Neuronal stem cell (in vitro differentiated cells): ENCODE measurements at places on chromosomes 16 and 17.

DNA sequence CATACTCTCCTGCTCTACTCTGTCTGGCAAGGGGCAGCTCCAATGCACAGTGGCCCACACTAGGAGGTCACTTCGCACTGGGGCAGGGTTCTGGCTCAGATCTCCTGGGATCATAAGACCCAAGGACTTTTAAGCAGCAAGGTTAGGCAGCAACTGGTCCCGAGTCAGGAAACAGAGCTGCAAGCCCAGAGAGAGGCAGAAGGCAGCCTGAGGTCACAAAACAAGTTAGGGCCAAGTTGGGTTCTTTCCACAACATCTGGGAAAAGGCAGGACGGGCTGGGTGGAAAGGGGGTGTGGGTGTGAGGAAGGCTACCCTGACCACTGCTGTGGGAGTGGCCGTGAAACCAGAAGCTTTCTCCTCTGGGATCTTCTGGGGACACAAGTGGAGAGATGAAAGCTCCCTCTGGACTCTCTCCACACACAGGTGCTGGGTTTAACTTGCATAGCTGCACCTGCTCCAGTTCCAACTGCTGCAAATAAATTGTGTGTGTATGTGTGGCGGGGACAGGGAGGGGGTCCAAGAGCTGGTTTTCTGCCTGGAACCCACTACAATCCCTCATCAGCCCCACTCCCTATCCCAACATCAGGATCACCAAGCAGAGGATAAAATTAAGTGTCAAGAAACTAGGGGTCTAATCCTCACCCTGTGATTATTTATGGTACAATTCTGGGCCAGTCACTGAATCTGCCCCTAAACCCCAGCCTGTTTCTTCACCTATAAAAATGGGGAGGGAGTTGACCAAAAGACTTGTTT lies 8.0 kb upstream of the TSPOAP1 start:
- no peaks in the 10 kb centered on the region for H3K36me3 ChIP-seq
- no peak for DNase-seq
- peaks cover 17% of the 10 kb centered on the region for H3K4me1 ChIP-seq
- H3K4me3 ChIP-seq, result no peak overlapping the region

DNA sequence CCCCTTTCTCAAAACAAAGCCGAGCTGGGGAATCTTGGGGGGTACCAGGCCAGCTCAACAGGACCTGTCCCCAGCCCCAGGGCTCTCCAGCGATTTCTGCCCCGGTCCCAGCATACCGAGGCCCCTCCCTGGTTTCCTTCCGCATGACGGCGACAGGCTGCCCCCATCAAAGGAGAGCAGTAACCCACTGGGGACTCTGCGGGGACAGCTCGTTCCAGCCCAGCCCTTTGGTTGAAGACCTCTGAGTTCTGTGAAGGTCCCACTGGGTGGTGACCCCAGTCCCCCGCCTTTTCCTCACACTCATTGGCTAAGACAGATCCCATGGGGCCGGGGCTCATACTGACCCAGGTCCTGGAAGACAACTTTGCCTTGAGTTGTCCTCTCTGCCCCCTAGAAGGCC lies 4.1 kb downstream of the SMTNL2 start:
- no peaks in the 10 kb centered on the region for H3K36me3 ChIP-seq
- no peak for DNase-seq
- H3K4me3 ChIP-seq, result no peak overlapping the region

DNA sequence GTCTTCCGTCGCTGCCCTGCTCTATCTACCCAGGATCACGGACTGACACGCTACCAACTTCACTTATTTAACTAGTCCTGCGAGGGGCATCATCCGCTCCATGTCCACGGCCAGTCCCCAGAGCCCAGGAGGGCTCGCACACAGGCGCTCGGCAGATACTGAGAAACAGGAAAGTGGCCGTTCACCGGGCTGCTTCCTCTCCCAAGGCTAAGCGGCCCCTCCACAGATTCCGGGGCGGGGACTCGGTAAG lies 388 bp downstream of the OXLD1 start:
- peaks cover 10% of the 10 kb centered on the region for H3K4me1 ChIP-seq
- peak overlapping the region; percentile 56 for H3K27ac ChIP-seq
- H3K36me3 ChIP-seq, result peaks cover 31% of the 10 kb centered on the region
- DNase-seq, result no peak

DNA sequence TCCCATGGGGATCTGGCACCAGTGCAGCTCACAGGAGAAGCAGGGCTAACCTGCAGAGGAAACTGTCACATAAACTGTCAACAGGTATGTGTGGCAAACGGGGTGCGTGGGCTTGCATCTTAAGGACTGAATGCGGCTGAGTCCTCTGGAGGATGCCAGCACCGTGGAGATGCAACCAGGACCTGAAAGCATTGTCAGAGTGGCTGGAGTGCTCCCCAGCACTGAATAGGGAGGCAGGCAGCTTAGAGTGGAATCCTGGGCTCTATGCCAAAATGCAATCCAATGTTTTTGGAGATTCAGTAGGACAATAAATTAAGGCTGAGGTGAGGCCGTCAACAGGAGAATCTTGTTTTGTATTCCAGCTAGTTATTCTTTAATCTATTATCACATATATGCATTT lies 21.3 kb upstream of the SALL1 start:
- H3K27ac ChIP-seq, result no peak overlapping the region
- no peak for DNase-seq
- no peaks in the 10 kb centered on the region for H3K27me3 ChIP-seq
- H3K36me3 ChIP-seq, result no peaks in the 10 kb centered on the region
- no peaks in the 10 kb centered on the region for H3K4me1 ChIP-seq

- no peak for DNase-seq
- H3K27ac ChIP-seq, result no peak overlapping the region
- H3K4me1 ChIP-seq, result peaks cover 21% of the 10 kb centered on the region
- H3K27me3 ChIP-seq, result no peaks in the 10 kb centered on the region
Measured at GRCh38 chr17:80030730-80031410, 4.8 kb downstream of the TBC1D16 start.

GRCh38 chr16:70687102-70687511 lies 1.3 kb upstream of the MTSS2 start:
- H3K27ac ChIP-seq, result no peak overlapping the region
- H3K4me1 ChIP-seq, result peaks cover 36% of the 10 kb centered on the region
- DNase-seq, result no peak
- H3K4me3 ChIP-seq, result no peak overlapping the region
- H3K27me3 ChIP-seq, result no peaks in the 10 kb centered on the region
- peaks cover 3% of the 10 kb centered on the region for H3K36me3 ChIP-seq

DNA sequence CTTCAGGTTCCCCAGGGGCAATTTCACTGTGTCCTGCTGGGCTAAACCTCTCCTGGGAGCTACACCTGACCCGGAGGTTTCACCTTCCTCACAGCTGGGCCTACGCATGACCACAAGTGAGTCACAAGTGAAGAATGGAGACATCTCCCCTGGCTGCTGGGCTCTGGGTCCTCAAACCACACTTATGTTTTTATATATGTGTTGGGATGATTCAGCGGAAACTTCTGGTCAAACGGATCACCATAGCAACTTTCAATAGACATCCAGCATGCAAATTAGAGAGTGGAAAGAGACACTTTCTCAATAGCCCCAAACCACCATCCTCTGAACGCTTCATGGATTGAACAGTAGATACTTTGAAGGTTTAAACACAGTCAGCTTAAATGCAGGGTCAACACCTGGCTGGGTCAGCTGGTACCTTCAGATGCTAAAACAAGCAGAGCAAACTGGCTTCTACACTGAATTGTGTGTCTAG lies 28.0 kb upstream of the MAF start:
- no peaks in the 10 kb centered on the region for H3K27me3 ChIP-seq
- DNase-seq, result no peak
- no peaks in the 10 kb centered on the region for H3K36me3 ChIP-seq
- no peaks in the 10 kb centered on the region for H3K4me1 ChIP-seq
- H3K4me3 ChIP-seq, result no peak overlapping the region

- no peak overlapping the region for H3K27ac ChIP-seq
- peaks cover 48% of the 10 kb centered on the region for H3K27me3 ChIP-seq
- no peak overlapping the region for H3K4me3 ChIP-seq
- DNase-seq, result no peak
- H3K4me1 ChIP-seq, result no peaks in the 10 kb centered on the region
Measured at GRCh38 chr17:61442136-61442775, 10.0 kb upstream of the TBX4 start.

- no peaks in the 10 kb centered on the region for H3K4me1 ChIP-seq
- H3K36me3 ChIP-seq, result no peaks in the 10 kb centered on the region
- H3K27me3 ChIP-seq, result no peaks in the 10 kb centered on the region
- H3K27ac ChIP-seq, result no peak overlapping the region
- H3K4me3 ChIP-seq, result no peak overlapping the region
Measured at GRCh38 chr17:64025732-64026294, 5.4 kb upstream of the ICAM2 start.

DNA sequence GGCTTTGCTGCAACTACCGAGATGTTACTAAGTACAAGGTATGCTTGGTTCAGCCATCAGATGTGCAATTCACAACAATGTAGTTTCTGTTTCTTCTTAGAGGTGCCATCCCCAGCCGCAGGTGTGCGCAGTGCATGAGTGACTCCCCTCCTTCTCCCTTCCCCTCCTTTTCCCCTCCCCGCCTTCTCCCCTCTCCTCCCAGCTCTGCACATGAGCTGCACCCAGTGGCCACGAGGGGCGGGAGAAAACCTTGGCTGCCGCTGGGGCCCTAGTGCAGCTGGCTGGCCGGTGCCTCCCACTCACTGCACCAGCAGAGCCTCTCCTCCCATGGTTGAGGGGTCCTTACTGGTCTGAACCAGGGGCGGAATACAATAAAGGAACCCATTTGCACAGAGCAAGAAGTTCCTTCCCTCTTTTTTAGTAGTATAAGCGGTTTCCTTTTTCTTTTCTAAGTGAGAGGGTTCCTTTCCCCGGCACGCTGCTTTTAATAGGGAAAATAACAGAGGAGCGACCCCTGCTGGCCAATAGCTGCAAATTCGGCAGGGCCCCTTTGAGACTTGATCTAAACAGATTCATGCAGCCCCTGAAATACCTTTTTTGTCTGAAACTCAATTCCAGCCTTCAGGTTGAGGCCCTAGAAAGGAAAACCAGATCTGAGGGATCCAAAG lies 7.8 kb upstream of the CCL15 start:
- no peaks in the 10 kb centered on the region for H3K4me1 ChIP-seq
- peak overlapping the region; percentile 21 for H3K4me3 ChIP-seq
- no peaks in the 10 kb centered on the region for H3K36me3 ChIP-seq
- DNase-seq, result no peak
- H3K27me3 ChIP-seq, result no peaks in the 10 kb centered on the region

- H3K27me3 ChIP-seq, result no peaks in the 10 kb centered on the region
- H3K36me3 ChIP-seq, result peaks cover 17% of the 10 kb centered on the region
- H3K27ac ChIP-seq, result no peak overlapping the region
- no peak overlapping the region for H3K4me3 ChIP-seq
- no peaks in the 10 kb centered on the region for H3K4me1 ChIP-seq
Measured at GRCh38 chr17:65029605-65030336, 26.8 kb downstream of the GNA13 start.

DNA sequence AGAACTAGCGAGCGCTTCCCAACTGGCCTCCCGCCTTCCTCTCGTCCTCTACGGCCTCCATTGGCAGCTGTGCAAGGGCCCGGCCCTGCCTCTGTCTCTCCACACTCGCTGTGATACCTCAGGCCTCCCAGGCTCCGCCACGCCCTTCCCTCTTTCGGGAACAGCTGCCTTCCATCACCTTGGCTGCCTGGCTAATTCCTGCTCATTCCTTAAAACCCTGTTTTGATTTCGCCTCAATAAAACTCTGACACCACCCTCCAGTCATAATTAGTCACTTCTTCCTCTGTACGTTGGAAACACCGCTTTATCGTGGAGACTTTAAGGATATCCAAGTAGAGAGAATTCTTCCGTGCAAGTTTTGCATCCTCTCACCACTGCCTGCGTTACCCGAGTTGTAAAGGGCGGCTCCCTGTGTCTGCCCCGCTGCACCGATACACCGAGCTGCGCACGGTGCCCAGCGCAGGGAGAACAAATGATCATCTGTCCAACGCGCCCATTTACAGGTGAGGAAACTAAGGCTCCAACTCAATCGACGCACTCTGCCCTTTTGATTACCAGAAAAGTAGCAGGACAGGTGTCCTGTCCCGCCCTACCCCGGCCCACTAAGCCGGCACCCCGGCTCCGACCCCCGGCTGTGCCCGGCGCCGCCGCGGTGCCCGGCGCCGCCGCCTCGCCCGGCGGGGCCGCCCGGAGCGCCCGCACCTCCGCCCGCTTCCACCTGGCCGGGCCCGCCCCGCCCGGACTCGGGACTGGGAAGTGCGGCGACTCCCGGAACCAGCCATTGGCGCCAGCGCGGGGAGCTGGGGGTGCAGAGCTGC lies 139.7 kb downstream of the SEC14L1 start:
- peaks cover 4% of the 10 kb centered on the region for H3K27me3 ChIP-seq
- no peak overlapping the region for H3K27ac ChIP-seq

- no peaks in the 10 kb centered on the region for H3K4me1 ChIP-seq
- no peaks in the 10 kb centered on the region for H3K36me3 ChIP-seq
Measured at GRCh38 chr16:58280846-58281301, 14.0 kb downstream of the PRSS54 start.

DNA sequence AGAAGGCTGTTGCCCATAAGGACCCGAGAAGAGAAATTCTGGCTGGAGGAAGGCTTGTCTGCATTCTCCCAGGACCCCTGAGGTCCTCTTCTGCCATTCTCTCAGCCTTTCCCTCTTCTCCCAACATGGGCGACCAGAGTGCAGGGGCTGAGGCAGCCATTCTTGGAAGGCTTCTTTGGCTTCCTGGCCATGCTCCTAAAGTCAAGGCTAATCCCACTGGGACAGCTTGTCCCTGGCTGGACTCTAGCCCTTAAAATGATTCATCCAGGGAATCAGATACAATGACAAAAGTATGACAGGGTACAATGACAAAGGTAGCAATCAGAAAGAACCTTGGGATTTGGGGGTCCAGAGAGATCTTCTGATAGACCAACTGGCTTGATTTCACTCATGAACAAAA lies 26.8 kb downstream of the SRL start:
- no peak overlapping the region for H3K4me3 ChIP-seq
- no peaks in the 10 kb centered on the region for H3K36me3 ChIP-seq
- H3K4me1 ChIP-seq, result peaks cover 15% of the 10 kb centered on the region

- DNase-seq, result no peak
- H3K4me1 ChIP-seq, result no peaks in the 10 kb centered on the region
- no peak overlapping the region for H3K27ac ChIP-seq
- no peak overlapping the region for H3K4me3 ChIP-seq
Measured at GRCh38 chr16:76175718-76176117, 101.5 kb upstream of the CNTNAP4 start.

DNA sequence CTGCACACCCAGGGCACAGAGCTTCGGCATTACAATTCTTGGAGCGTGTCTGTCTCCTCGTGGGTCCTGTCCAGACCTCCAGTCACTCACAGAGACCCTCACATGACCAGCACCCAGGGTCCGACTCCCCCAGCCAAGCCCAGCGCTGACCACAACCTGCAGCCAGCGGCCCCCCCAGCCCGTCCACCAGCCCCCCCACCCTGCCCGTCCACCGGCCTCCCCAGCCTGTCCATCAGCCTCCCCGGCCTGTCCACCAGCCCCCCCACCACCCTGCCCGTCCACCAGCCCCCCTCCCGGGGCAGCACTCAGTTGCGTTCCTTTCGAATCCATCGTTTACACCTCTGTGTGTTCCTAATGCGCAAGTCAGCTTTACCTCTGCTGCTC lies 5.8 kb downstream of the SECTM1 start:
- DNase-seq, result no peak
- H3K27me3 ChIP-seq, result peaks cover 6% of the 10 kb centered on the region
- H3K27ac ChIP-seq, result no peak overlapping the region
- H3K36me3 ChIP-seq, result no peaks in the 10 kb centered on the region
- peaks cover 17% of the 10 kb centered on the region for H3K4me1 ChIP-seq
